ENCODE measurements at places on chromosomes 6 and 20.

DNA sequence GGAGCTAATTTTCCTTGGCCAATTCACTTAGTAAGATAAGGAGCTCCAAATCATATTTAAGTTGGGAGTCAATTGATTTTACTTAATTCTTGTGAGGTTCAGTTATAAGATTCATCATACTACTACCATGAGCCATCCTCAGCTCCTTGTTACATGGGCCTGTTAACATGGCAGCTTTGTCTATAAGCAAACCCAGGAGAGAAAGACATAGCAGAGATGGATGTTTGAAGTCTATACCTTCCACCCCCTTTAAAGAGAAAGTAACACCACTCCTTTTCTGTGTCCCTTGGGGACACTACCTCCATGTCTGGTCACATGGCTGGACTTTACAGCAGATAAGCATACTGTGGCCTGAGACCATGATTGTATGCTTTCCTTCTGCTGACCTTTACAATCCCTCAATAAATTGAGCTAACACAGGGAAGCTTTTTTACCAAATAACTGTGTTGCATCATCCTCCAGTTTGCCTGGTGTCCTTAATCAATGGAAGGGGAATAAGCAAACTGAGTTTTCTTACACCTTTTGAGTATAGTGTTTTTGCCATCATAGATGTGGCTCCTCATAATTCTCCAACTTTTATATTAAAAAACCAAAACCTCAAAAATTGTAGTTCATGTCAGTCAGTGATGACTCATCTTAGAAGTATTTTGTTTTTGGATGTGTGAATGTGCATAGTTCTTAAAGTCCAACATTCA is 9.8 kb upstream of the ZNFX1 start:
- no peak for DNase-seq

DNA sequence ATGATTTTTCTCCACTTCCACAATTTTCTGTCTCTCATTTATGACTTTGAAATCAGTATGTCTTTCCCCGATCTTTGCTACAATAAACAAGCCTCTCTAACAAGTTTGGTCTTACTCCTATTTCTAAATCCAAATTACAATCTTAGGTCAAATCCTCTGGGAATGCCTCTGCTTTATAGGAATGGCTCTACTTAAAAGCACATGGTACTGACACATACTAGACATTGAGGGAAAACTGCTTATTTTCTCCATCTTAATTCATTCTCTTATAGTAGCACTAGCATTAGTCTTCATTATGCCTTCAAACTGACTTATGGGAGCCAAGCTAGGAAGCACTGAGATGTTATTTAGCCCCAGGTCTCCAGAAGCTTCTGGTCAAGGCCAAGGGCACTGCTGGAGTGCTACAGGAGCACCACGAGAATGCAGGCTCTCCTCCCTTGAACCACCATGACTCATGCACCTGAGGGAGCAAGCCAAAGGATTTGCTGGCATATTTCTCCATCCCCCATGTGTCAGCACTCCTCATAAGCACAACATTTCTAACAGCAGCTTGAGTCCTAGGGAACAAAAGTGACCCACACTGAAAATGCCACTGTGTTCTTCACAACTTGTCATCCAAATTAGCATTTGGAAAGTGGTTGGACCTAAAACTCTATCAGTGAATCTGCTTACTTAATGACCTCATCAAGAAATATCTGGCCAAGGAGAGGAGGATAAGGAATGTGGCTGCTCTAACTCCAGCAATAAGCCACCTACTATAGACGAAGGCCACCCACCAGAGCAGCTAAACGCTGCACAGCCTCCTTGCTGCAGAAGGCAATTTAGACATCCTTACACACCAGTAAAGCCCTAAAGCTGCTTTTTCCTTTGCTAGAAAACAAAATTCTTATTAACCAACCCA is 156.8 kb upstream of the KCNQ5 start:
- no peak for DNase-seq

DNA sequence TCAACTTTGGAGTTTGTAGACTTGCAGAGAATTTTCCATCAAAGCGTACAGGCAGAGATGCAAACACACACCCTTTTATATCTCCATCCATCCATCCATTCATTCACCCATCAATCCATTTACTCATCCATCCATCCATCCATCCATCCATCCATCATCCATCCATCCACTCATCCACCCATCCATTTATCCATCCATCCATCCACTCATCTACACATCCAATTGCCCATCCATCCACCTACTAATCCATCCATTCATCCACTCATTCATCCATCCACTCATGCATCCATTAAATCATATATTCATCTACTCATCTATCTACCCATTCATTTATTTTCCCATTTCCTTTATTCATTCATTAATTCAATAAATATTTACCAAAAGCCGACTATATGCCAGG is 52.1 kb downstream of the KCNB1 start:
- DNase-seq, result no peak

DNA sequence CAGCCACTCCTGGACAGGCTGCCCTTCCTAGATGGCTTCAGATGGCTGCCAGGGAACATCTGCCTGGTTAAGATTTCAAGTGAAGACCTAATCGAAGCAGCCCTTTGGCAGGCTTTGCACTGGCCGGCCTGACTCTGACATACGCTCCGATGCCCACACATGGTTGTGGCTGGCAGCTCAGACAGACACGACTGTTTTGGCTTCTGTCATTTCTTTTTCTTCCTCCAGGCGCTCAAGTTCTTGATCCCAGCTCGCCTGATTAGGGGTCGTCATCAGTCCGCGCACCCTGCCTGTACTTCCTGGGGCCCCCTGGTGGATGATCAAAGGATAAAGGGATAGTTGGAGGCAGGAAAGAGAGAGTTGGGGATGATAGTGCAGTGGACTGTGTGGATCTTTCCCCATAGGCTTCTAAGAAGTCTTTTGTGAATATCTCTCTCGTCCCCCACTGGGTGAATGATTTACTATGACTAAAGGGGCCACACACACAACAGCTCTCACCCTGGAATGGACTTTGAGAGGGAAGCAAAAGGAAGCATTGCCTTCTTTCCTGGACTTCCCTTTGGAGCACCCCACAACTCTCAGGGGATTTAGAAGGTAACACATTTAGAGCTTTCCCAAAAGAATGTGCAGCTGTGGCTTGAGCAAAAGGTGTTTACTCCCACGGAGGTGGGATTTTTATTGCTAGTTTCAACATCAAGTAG is 21.4 kb upstream of the TRAM2 start:
- no peak for DNase-seq

- no peak for DNase-seq
Measured at GRCh38 chr6:74287932-74288331, 591.9 kb downstream of the CD109 start.

GRCh38 chr6:7424967-7425807 is 35.6 kb downstream of the RIOK1 start:
- no peak for DNase-seq

- no peak for DNase-seq
Measured at GRCh38 chr6:121076119-121076518, 258.2 kb downstream of the TBC1D32 start.

GRCh38 chr20:25081065-25081729 is 744 bp downstream of the VSX1 start:
- DNase-seq, result no peak

- DNase-seq, result no peak
Measured at GRCh38 chr6:34773916-34774315, 16.6 kb downstream of the SNRPC start.

GRCh38 chr6:82363428-82364086 is at the start of gene TPBG:
TPBG (plus strand) TSS chr6:82363817; CDS start chr6:82364962, 1,145 bp downstream.
- peak; percentile 7 for DNase-seq

DNA sequence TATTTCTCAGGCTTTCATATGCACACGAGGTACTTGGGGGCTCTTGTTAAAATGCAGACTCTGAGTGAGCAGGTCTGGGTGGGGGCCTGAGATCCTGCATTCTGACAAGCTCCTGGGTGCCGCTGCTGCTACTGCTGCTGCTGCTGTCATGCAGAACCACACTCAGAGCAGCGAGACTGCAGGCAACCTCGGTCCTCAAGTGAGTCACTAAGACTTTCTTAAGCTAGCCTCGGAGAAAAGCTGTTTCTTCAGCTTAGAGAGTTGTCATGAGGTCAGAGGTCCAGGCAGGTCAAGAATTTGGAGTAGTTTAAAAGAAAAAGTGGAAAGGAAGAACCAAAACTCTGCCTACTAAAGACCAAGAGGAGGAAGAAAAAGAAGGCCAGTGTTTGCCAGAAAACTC is 92.9 kb downstream of the SPTLC3 start:
- DNase-seq, result no peak

Data from CD4-positive, alpha-beta T cell treated with Interleukin-4 for 4 hours (primary cell).